Retina (tissue), 1 donor: ENCODE measurements at places on chromosomes 6 and 20.

- no peak for DNase-seq
Observed at GRCh38 chr20:48205786-48206185, 420.5 kb upstream of the SULF2 start.

DNA sequence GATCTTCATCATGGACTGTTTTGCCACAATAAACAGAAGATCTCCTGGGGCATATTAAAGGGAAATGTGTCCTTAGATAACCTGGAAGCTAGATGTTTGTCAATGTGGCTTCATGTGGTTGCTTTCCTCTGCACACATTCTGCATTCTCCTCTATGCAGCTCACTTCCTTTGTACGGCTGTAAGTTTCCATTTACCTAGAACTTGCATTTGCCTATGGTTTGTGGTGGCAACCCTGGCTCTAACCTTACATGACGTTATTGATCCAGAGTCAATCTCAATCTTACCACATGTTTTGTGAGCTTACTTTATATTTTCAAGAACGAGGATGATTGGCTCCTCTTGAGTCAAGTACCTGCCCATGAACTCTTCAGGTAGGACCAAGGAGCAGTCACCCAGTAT, 863.1 kb downstream of the MAFB start:
- DNase-seq, result no peak

DNA sequence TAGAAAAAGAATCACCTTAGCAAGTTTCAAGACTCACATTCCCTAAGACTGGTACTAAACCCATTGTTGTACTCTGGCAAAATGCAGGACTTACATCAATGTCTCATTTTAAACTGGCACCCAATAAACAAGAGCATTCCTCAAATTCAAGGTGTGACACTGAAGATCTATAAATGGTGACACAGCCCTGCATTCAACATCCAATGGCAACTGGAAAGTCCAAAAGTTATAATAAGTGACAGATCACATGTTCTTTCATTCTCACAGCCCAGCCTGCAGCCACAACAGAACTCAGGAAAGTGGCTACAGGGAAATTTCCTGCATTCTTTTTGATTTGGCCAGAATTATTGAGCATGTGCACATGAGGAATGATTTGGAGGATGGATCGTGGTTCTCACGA, 57.5 kb downstream of the MBOAT1 start:
- DNase-seq, result no peak

GRCh38 chr6:161575523-161576254, 301.8 kb upstream of the AGPAT4 start:
- DNase-seq, result peak; percentile 42

DNA sequence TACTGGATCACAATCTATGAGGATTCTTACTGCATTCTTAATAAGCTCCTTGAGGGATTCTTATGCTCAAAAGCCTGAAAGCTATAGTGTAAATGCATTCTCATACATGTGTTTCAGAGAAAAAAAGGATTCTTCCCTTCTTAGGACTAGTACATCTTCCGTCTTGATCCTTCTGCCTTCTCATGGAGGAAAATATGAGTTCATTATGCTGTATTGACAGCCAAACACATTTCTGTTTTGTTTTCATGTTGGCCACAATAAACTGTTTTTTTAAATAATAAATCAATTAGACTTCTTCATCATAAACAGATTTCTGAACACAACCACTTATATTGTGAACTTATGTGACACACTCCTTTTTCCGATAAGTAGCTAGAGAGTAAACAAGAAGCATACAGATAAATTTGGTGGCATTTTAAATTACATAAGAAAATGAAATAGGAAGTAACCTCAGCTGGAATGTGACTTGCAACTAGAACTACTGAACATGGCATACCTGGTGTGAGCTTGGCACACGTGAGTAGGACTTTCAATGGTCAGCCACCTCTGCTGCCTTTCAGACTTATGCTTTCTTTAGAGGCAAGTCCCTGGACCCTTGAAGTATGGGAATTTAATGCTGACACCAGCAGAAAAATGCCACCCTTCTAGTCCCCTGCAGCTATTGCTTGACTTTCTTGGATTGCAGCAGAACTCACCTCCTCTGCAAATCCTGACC, 350.4 kb downstream of the BCKDHB start:
- no peak for DNase-seq

DNA sequence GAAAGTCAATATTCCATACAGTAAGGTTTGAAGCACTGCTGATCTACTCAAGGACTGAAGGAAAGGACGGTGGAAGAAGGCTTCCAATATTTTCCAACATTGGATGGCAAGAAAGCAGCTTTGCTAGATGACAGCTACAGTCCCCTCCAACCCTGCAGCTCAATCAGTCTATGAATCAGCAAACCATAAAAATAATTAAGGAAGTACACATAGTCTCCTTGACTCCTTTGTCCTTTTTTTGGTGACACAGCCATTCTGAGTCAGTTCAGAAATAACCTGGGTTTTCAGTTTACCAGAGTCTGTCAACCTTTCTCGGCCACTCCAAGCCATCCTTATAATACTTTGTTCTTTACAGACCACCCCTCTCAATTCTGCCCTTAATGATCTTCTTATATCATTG, 232.5 kb downstream of the IBTK start:
- DNase-seq, result no peak

DNA sequence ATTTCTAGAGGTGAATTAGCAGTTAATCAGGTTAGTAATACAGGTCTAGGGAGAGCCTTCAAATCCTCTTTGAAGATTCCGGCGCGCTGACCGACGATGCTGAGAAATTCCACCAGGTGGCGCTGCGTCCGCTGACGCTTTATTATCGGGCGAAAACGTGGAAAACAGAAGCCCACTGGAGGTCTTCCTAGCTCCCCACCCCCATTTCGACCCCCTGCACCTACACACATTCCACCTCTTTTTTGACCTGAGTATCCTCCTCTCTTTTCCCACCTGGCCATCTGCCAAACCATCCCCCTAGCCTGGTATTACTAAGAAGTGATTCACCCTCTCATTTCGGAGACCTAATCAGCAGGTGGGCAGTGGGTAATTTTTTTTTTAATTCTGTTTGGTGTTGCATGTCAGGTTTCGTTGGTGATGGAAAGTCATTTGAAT, 65.4 kb upstream of the RIN2 start:
- DNase-seq, result peak; percentile 79

DNA sequence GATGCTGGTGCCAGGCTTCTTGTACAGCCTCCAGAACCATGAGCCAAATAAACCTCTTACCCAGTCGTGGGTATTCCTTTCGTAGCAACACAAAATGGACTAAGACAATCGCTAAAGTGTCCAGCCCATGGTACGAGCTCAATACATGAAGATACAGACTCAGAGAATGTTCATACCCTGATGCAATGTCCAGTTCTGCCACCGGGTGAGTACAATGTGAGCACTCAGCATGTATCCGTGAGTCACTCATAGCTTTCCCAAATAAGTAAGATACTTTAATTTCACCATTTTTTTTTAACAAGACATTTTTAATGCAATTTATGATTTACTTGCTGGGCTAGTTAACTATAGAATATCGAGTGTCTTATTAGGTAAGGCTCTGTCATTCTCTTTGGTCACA, 26.7 kb upstream of the PDE10A start:
- DNase-seq, result no peak

DNA sequence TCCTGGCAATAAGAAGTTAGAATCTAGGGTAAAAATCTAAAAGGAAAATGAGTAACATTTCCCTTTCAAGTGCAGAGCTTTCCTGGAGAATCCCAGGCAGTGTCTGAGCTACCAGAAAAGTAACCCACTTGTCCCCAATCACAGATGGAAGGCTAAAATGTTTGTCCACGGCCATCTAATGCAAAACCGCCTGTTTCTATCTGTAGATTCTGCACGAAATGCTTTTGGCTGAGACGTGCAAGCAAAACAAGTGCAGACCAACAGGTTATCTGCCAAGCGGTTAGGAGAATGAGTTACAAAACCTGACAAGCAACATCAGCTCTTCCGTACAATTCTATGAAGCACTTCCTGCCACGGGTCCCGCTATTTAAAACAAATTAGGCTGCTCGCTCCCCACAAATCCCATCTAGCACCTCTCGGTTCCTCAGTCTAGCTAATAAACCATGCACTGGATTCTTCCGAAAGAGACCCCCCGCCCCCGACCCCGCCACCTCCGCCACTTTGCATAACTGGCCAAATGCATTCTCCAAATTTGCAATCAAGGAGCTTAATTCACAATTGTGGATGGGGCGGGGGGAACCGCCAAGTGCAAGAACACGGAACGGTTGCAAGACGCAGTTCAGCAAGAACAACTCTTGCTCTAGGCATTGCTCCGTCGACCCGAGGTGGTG, 1.4 kb downstream of the ELOVL5 start:
- no peak for DNase-seq

GRCh38 chr6:75882734-75883133, 133.7 kb downstream of the MYO6 start:
- no peak for DNase-seq

- DNase-seq, result no peak
Observed at GRCh38 chr20:58229198-58229798, 845 bp upstream of the ANKRD60 start.

- peak; percentile 59 for DNase-seq
Observed at GRCh38 chr6:151290877-151291721, 51.3 kb downstream of the AKAP12 start.

DNA sequence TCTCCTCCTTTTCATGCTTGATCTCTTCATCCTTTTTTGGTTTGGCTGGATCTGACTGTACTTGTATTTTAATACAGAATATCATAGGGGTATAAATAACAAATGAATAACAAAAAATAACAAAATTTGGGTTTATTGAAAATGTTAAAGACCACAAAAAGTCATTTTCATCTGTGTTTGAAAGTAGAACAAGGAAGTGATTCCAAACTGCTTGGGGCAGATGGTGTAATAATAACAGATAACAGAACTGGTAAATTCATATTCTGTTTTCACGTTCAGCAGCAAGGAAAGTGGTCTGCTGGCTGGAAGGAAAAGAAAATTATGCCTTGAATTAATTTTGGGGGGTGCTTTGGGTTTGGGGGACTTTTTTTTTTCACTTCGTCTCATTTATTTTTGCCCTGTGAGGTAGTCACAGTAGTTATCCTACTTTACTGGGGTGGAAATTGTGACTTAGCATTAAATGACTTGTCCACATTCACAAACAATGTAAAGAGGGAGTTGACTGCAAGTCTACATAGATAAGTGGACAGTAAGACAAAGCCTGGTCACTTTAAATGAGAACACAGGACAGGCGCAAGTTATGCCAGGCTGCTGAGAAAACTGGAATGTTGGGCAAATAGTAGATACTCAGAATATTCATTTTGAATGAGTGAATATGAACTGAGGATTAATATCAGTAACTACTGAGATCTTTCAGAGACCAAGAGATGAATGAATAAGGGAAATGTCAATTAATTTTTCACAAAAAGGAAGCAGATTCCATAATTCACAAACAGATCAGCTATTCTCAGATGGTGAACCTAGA, 193.9 kb upstream of the CITED2 start:
- no peak for DNase-seq

DNA sequence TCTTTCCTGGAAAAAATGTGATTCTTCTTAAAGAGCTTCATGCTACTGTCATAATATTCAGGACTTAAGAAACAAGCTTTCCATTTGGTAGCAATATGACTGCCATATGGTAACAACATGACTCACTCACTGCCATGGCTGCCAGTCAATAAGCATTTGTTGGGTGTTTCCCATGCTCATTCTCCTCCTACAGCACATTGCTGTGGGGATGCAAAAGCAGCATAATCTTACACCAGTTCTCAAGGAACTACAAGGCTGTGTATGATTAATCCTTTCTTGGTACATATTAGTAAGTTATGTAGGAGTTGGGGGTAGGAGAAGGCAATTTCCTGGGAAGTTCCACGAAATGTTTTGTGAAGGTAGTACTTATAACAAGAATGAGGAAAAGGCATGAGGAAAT, 76.7 kb downstream of the CEP162 start:
- DNase-seq, result no peak

- no peak for DNase-seq
Observed at GRCh38 chr6:43299338-43300293, 1.6 kb downstream of the SLC22A7 start.

GRCh38 chr6:154410619-154411072, 54.0 kb upstream of the IPCEF1 start:
- DNase-seq, result no peak

GRCh38 chr20:61975407-61976129, 90.1 kb downstream of the TAF4 start:
- no peak for DNase-seq

DNA sequence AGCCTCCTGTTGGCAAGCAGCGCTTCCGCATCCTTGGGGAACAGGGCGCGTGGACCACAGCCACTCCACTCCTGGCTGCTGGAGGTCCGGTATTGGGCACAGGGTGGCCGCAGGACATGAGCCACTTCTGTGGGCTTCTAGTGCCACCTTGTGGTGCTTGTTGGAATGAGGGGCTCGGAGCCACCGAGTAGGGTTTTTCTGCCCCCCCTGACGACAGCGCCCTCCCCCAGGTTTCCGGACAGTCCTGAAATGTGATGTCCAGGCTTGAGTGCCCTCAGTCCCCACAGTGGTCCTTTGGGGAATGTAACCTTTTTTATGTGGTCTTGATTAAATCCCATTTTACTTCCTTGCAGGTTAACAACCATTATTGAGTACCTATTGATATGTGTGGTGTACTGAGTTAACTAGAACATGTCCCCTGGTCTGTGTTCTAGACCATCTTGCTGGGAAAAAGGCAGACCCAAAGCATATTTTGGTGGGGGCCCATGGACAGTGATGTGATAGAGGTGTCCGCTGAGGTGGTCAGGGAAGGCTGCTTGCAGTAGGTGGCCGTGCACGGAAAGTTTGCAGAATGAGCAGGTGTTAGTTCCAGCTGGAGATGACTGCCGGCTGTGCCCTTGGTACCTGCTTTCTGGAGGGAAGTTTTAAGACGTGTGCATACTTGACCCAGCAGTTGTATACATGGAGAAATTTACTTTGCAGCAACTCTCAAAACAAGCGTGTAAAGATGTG, 70.0 kb downstream of the PTPN1 start:
- peak; percentile 69 for DNase-seq

DNA sequence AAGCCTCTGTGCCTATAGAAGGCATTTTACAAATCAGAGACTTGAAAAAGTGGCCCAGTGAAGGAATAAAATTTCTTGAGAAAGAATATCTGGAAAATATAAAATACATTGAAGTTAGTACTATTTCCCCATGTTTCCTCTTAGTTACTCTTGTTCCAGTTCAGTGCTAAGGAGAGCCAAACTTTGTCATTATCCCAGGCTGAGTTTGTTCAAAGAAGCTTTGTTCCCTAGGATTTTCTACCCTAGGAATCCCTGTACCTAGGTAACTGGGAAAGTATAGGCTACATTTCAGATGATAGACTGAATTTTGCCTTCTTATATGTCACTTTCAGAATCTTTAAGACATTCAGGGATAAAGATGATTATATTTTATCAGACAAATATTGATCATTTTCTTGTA, 1395.7 kb upstream of the MAP3K7 start:
- DNase-seq, result no peak

DNA sequence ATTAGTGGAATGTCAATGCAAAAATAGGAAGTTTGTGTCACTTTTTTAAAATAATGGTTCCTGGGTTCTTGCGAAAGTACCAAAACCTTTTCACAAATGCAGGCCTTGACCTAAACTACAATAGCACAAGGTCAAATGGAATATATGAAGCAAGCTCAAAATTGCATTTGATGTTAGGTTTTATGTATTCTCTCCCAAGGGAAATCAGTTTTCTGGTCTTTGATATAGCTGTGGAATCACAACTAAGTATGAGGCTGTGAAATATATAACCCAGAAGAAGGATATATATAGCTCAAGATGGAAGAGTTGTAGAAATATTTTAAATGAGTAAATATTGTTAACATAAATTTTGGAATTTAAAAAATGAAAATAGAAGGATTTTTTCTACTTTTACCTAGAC, 327.3 kb downstream of the RIMS1 start:
- DNase-seq, result no peak
